ENCODE measurements at places on chromosomes 11 and 22.

GRCh38 chr22:33232071-33232470 is 173.9 kb upstream of the SYN3 start:
- no peak for DNase-seq

- no peak for DNase-seq
Observed at GRCh38 chr22:25741692-25742626, at the start of gene MYO18B. Gene MYO18B, plus strand, starts transcription at chr22:25742188. Its CDS starts 18,905 bp downstream, at chr22:25761093.

DNA sequence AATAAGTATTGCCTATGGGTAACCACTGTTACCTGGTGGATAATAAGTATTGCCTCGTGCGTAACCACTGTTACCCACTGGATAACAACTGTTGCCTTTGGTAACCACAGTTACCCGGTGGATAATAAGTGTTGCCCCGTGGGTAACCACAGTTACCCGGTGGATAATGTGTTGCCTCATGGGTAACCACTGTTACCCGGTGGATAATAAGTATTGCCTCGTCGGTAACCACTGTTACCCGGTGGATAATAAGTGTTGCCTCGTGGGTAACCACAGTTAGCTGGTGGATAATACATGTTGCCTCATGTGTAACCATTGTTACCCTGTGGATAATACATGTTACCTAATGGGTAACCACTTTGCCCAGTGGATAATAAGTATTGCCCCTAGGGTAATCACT is 9.8 kb upstream of the NXPE4 start:
- DNase-seq: no peak

GRCh38 chr22:22810471-22810870 is 77.1 kb upstream of the IGLL5 start:
- no peak for DNase-seq

DNA sequence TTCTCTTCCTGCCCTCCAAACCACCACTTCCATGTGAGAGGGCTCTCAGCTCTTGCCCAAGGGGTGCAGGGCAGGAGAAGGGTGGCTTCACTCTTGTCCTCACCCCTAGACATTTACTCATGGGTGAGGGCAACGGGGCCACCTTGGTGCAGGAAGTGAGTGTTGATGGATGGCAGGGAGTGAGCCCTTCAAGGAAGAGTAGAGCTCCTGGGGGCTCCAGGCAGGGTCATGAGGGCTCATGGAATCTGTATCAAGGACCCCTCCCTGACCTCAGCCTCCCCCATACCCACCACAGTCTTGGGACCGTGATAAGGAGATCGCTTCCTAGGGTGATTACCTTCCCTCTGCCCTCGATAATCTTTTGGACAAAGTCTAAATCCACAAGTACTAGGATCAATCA is 37.8 kb downstream of the TSPAN18 start:
- DNase-seq: no peak

DNA sequence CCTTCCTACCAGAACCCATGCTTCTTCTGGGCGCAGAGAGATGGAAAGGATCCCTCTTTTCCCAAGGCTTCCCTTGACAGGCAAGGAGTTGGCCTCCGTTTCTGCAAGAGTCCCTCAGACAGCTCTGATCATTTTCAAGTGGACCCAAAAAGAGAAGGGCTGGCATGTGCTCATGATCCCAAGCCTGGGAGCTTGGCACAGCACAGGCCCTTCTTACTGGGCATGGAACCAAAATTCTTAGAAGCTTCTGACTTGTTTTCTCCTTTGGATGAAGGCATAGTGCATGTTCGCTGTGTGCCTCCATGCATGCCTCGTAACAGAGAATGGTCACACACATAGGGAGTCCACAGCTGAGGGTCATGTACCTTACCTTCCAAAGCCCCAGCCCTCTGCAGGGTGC is 449.6 kb downstream of the MIAT start:
- DNase-seq: no peak

DNA sequence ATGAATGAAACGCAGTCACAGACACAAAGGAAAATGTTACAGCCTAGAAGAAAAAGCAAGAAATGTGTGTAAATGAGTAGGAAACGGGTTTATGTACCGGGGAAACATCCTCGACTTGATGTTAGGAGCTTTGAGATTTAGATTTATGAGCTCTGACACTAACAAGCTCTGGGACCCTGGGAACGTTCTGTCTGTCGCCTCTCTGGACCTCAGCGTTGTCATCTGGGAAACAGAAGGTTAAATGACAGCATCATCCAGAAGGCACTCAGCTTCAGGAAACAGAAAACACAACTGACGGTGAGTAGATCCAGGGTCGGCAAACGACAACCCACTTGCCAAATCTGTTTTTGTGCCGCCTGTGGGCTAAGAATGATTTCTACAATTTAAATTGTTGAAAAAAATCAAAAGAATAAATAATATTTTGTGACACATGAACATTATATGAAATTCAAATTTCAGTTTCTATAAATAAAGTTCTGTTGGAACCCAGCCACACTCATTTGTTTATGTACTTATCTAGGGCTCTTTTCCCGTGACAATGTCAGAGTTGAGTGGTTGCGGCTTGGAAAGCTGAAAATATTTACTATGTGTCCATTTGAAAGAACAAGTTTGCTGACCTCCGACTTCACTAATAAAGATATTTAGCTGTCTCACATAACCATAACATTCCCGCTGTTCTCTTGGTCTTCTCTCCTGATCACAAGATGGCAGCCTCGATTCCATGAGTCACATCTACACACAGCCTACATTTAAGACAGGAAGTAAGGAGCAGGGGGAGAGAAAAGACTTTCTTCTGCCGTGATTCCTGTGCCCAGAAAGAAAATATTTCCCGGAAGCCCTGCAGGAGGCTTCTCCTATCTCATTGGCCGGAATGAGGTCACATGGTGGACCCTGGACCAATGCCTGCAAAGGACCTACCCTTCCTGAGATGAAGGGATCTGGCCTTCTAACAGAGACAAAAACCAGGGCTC is 47.1 kb upstream of the SYT13 start:
- DNase-seq: no peak

- no peak for DNase-seq
Observed at GRCh38 chr11:71062199-71062598, 190.2 kb downstream of the SHANK2 start.

DNA sequence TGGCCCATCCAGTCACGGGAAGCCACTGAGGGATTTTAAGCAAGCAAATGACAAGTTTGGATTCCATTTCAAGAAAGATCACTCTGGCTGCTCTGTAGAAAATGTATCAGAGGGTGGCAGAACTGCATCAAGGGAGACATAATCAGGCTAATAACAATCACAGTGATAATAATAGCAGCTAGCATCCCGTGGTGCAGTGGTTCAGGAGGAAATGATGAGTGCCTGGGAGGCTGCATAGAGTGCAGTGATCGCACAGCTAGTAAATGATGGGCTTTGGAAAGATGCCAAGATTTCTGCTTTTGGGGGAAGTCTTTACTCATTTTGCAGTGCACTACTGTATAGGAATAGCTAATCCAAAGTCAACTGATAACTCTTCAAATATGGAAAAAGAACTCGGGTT is 35.8 kb downstream of the TNRC6B start:
- no peak for DNase-seq

DNA sequence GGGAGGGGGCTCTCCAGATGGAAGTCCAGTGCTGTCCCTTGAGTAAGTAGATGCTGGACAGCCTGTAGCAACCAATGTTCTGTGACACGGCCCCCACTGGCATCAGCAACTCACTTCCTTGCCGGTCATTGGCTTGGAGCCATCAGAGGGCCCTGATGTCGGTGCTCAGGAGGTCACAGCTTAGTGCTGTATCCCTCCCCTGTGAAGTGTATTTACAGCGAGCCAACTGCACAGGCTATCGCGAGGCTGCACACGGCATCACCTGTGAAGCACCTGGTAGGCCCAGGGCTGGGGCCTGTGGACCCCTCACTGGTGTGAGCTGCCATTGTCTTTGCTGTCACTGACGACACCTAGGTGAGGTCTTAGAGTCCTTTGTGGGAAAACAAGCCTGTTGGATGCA is 13.4 kb upstream of the ACR start:
- no peak for DNase-seq

GRCh38 chr11:118912742-118913410 is 12.8 kb downstream of the BCL9L start:
- no peak for DNase-seq

- no peak for DNase-seq
Observed at GRCh38 chr22:39243439-39244135, 1.2 kb downstream of the PDGFB start.

DNA sequence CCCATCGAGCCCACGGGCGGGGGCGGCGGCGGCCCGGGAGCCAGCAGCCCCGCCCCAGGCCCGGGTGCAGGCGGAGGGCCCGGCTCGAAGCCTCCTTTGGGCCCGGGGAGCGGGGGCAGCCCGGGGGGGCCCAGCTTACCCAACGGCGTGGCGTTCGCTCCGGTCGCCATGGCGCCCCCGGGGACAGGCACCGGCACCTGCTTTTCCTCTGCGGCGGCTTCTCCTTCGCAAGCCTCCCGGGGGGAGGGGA is 194 bp downstream of the SF1 start:
- DNase-seq: no peak

DNA sequence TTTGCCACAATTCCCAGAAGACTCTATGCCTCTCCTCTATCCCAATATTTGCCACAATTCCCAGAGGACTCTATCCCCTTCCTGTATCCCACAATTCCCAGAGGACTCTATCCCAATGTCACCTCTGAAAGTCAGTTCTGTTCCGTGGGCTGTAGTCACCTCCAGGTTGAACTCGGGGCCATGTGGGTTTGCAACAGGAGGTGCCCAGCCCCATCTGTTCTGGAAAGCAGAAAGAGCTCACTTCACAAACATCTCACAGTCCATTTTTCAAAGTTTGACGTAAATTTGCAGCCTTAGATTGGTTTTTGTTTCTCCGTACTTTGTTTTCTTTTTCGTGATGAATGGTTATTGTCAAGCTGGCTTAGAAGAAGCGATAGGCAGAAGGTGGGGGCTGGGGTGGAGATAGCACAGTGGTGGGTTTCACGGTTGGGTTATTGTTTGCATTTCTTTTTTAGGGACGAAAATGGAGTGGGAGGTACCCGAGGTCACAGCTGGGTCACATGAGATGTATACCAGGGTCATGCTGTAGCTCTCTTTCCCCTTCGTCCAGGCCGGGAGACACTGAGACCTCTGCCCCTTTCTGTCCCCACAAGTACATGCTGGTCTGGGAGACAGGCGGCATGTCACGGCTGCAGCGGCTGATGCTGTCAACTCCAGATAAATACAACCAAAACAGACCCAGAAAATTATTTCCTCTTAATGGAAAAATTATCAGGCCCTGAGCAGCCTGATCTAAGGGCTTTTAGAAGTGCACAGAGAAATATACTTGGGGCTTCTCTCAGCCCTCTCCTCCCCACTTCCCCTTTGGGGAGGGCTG is 374.5 kb downstream of the CADM1 start:
- no peak for DNase-seq

- DNase-seq: peak; percentile 87
Observed at GRCh38 chr22:45235101-45235777, 5.5 kb downstream of the KIAA0930 start.

GRCh38 chr22:24760708-24761306 is 13.7 kb downstream of the PIWIL3 start:
- no peak for DNase-seq

DNA sequence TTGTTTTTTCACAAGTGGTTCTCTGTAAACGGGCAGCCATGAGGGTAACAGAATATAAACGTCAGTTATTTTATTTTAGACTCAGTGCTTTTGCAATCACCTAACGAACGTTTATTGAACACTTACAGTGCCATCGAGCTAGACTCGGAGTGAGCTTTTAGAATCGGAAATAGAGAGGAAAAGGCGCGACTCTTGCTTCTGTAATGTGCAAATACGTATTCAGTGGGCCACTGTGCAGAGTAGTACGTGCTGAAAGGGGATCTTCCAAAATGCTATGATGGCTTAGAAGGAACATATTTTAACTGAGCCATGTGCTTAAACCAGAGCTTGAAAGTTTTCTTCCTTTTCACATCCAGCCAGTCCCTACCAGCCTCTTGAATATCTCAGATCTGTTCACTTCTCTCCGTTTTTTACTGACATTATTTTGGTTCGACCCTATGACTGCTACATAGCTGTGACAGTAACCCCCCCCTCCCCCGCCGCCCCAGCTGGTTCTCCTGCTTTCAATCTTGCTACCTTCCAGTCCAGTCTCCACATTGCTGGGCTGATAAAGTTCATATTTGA is 468 bp downstream of the DDIAS start:
- no peak for DNase-seq
